ENCODE measurements at places on chromosomes 1 and 21.

- H3K27me3 ChIP-seq = no peaks in the 10 kb centered on the region
- H3K4me3 ChIP-seq = peak overlapping the region; percentile 89
- no peak for DNase-seq
- H3K27ac ChIP-seq = peak overlapping the region; percentile 88
- peaks cover 11% of the 10 kb centered on the region for H3K36me3 ChIP-seq
These were observed 804 bp upstream of the IKBKE start for GRCh38 chr1:206469411-206469932.

DNA sequence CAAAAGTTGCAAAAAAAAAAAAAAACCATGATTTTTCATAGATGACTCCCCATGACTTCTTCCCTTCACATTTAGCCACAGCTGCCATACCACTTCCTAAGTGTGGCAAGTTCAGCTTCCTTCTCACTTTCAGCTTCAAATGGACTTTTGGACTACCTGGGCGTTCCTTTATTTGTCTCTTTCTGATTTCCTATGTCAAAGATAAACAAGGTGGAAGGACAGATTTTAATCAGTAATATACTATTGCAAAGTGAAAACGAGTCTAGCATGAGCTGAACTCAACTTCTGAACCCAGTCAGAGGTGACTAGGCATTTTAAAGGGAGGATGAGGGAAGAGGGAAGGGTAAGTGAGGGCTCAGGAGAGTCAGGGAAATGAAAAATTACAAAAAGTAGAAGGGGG, 14.4 kb upstream of the SCCPDH start:
- H3K4me1 ChIP-seq = peaks cover 2% of the 10 kb centered on the region
- no peak overlapping the region for H3K27ac ChIP-seq
- H3K36me3 ChIP-seq = no peaks in the 10 kb centered on the region
- no peak overlapping the region for H3K4me3 ChIP-seq
- H3K27me3 ChIP-seq = peaks cover 6% of the 10 kb centered on the region

DNA sequence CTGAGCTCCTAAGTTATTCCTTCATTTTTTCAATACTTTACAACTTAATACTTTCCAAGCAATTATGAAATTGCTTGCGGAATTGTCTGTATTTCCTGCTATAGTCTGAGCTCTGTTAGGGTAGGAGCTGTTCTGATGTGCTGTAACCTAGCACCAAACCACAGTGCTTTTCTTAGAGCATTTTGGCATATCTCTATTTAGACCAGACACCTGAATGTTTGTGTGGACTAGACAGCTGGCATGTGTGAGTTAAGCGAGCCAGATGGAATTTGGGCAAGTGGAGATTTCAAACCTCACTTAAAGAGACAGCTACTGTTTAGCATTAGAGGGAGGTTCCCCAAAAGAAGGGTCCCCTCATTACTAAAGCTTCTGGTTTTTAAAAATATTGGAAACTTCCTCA, 106.1 kb downstream of the RWDD3 start:
- H3K36me3 ChIP-seq = no peaks in the 10 kb centered on the region
- no peaks in the 10 kb centered on the region for H3K27me3 ChIP-seq
- no peak overlapping the region for H3K4me3 ChIP-seq
- DNase-seq = no peak
- no peaks in the 10 kb centered on the region for H3K4me1 ChIP-seq

DNA sequence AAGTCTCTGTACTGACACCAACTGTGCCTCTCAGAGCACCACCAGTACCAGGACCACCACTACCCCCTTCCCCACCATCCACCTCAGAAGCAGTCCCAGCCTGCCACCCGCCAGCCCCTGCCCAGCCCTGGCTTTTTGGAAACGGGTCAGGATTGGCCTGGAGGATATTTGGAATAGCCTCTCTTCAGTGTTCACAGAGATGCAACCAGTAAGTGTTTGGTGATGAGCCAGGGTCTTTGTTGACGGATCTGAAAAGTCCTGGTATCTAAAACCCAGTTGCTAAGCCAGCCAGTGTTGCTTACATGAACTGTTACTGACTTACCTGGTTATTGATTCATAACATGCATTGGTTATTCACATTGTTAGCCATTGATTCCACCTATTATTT, 1.1 kb downstream of the C1orf56 start:
- no peaks in the 10 kb centered on the region for H3K27me3 ChIP-seq
- peaks cover 8% of the 10 kb centered on the region for H3K4me1 ChIP-seq
- DNase-seq = no peak

- H3K4me1 ChIP-seq = peaks cover 73% of the 10 kb centered on the region
- no peak overlapping the region for H3K4me3 ChIP-seq
- no peaks in the 10 kb centered on the region for H3K27me3 ChIP-seq
- H3K36me3 ChIP-seq = peaks cover 6% of the 10 kb centered on the region
- peak overlapping the region; percentile 90 for H3K27ac ChIP-seq
These were observed 52.6 kb downstream of the GLIS1 start for GRCh38 chr1:53686091-53686964.

DNA sequence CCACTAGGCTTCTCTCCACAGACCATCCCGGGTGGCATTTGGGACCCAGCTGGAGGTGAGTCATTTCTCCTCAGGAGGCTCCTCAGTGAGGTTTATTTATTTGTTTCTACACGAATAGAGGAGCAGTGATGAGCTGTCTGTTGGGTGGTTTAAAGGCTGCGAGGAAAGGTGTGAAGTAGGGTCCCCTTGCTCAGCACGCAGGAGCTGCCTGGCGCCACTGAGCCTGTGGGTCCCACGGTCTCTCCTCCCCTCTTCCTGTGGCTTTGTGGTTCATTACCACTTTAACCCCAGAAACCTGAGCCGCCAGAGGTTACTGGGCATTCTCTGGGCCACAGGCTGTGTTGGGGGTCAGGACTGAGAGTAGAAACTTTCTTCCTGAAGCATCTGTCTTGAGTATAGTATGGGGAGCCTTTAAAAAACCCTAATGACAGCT, 39.9 kb downstream of the IL6R start:
- no peaks in the 10 kb centered on the region for H3K27me3 ChIP-seq
- no peak overlapping the region for H3K4me3 ChIP-seq
- H3K36me3 ChIP-seq = no peaks in the 10 kb centered on the region
- H3K27ac ChIP-seq = peak overlapping the region; percentile 72

DNA sequence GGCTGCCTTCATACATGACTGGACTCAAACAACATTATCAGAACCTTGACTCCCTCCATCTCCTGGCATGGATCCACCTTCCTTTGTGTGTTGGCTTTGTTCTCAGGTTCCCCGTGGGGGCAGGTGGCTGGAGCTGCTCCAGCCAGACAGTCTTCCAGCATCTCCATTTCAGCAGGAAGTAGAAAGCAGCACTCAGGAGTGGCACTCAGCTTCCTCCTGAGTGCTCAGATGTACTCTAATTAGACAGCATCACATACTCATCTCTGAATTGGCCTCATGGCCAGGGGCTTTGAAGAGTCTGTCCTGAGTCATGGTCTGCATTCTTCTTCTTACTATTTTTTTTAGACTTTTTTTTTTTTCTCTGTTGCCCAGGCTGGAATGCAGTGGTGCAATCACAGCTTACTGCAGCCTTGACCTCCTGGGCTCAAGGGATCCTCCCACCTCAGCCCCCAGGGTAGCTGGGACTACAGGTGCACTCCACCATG, 27.9 kb downstream of the OVAAL start:
- no peak overlapping the region for H3K4me3 ChIP-seq
- peak overlapping the region; percentile 50 for H3K27ac ChIP-seq
- H3K4me1 ChIP-seq = peaks cover 7% of the 10 kb centered on the region
- no peaks in the 10 kb centered on the region for H3K36me3 ChIP-seq
- peak; percentile 58 for DNase-seq

DNA sequence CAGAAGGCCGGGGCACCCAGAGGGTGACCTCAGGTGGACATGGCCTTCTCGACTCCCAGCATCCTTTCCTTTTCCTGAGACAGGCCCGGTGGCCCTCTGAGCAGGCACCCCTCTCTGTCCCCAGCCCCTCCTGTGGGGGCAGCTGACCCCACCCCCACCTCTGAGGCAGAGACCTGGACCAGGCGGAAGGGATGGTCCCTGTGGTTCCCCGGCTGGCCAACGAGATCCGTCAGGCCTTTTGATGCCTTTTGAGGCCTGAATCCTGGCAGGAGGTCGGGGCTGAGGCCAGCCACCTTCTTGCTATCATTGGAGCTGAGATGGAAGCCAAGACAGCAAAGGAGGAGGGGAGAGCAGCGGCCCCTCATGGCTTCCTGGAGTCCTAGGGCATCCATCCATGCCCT, 50.2 kb upstream of the ACTRT2 start:
- DNase-seq = no peak
- no peak overlapping the region for H3K4me3 ChIP-seq

GRCh38 chr1:58333511-58333910, 213.0 kb downstream of the OMA1 start:
- H3K36me3 ChIP-seq = no peaks in the 10 kb centered on the region
- H3K4me3 ChIP-seq = no peak overlapping the region
- H3K27me3 ChIP-seq = no peaks in the 10 kb centered on the region
- no peak overlapping the region for H3K27ac ChIP-seq
- no peak for DNase-seq
